Esophagus squamous epithelium (tissue), 5 donors: ENCODE measurements at places on chromosomes 2 and 18.

DNA sequence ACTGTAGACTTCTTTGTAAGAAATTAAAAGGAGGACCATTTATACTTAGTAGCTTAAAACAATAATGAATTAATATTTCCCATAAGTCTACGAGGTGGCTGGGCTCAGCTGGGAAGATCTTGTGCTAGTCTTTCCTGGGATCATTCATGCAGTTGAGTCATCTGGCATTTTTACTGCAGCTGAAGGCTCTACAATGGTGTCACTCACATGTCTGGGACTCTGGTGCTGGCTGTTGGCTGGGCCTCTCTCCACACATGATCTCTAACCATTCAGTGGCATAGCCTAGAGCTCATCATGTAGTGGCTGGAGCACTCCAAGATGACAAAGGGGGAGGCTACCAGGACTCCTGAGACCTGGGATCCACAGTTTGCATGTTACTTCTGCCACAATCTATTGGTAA, 35.5 kb downstream of the CLASP1 start:
- DNase-seq: no peak

DNA sequence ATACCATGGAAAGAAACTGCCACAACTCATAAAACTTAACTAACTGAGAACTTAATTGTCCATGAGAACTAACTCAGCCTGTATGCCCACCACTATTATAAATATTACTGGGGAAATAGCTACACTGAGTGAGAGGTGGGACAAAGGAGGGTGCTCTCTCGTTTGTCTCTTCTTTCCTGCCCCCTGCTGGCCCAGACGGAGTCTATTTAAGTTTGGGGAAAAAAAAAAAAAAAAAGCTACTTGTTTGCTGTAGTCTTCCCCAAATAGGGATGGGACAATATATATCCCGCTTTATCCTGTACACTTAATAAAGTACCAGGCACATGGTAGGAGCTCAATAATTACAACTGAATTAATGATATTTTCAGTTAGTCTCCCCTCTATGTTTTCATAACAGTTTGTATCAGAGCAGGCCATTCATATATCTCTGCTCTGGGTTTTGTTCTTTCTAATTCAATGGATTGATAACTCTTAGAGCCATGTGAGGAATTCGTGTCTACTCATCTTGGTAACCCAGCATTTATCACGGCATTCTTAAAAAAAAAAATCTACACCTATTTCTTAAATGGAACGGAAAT, 647.6 kb upstream of the PKDCC start:
- no peak for DNase-seq

- no peak for DNase-seq
These were observed 5.0 kb upstream of the TMEM178A start for GRCh38 chr2:39660612-39661236.

DNA sequence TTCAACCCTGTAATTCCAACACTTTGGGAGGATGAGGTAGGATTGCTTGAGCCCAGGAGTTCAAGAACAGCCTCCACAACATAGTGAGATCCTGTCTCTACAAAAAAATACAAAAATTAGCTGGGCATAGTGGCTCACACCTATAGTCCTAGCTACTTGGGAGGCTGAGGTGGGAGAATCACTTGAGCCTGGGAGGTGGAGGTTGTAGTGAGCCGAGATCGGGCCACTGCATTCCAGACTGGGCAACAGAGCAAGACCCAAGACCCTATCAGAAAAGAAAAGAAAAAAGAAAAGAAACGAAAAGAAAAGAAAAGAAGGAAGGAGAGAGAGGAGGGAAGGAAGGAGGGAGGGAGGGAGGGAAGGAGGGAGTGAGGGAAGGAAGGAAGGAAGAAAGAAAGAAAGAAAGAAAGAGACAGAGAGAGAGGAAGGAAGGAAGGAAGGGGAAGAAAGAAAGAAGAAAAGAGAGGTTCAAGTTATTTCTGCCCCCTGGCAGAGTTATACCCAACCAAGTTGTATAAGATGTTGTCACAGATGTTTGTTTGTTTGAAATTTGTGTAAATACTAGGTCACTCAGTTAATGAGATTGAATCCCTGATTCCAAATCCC, 3.9 kb upstream of the PKDCC start:
- DNase-seq: no peak

- DNase-seq: no peak
These were observed 98.0 kb downstream of the TRABD2A start for GRCh38 chr2:84782717-84783442.

DNA sequence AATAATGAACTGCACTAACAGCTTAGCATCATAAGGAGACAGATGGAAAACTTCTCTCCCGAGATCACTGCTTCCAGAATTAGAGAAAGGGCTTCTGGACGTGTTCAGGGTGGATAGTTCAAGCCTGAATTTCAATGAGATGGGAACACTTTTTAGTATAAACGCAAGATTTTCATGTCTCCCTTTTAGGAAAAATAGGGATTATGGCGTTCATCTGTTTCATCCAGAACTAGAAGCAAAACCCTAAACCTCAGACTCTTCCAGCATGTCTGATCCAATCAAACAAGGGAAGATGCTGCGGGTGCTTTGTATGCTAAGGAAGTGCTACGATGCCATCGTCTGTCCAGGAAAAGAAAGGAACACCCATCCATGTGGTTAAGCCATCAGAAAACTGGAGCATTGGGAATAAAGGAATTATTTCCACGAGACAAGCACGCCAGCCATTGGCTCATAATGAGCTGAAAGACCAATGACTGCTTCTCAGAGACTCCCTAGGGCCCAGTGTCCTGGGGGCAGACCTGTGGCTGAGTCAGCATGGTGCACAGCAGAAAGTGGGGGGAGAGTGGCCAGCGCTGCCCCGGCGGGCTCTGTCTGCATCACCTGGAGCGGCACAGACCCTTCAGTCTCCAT, 65.9 kb upstream of the AFF3 start:
- DNase-seq: no peak

DNA sequence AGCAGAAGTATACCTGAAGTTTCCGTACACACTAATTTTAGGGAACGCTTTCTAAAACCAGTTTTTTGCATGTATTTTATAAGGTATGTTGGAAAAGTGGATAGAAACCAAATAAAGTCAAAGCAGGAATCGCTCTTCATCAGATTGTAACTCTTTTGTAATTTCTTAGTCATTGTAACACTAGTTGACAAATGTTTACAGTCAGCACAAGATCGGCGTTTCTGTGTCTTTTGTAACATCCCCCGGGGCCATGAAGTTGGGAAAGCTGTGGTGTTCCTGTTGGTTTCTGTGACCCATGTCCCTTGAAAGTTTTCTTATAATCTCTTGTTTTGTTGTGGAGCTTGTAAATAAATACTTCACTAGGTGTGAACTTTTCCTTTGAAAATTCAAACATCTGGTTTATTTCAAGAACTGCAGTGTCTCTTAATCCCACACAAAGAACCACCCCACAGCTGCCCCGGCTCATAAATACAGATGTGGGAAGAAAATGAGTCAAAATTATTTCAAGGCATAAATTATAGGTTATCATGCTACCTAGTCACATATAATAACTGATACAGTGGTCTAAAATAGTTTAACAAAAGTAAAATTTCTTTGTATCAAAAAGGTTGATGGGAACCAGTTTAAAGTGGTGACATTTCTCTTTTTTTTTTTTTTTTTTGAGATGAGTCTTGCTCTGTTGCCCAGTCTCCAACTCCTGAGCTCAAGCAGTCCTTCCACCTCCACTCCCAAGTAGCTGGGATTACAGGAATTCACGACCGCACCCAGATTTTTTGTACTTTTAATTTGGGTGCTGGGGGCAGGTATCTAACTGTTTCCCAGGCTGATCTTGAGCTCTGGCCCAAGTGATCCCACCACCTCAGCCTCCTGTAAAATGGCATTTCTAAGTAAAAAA, 751 bp upstream of the NMI start:
- DNase-seq: no peak

DNA sequence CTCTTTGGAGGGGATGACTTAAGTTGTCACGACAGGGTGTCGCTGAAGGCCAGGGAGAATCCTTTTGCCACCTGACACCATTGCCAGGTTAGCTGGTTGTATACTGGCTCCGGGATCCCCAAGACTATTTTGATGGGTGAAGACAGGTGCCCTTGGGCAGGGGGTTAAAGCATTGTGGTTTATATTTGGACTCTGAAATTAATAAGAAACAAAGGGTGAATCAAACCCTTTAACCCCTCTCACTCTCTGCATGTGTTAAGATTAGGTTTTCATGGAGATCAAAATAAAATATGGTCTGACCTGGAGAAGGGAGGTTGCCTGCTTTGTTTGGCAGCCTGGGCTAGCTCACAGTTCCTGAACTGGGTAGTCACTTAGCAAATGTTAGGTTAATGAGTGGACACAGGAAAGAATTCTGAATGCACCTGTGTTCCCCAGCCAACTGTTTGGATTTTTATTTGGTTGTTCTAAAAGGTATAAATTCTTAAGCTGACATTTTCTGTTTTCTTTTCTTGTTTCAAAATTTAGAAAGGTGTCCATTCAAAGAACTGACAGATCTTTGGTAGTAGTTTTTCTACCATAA, 301.7 kb downstream of the KCNS3 start:
- DNase-seq: no peak

GRCh38 chr2:65605743-65606058, 173.3 kb upstream of the SPRED2 start:
- DNase-seq: no peak

DNA sequence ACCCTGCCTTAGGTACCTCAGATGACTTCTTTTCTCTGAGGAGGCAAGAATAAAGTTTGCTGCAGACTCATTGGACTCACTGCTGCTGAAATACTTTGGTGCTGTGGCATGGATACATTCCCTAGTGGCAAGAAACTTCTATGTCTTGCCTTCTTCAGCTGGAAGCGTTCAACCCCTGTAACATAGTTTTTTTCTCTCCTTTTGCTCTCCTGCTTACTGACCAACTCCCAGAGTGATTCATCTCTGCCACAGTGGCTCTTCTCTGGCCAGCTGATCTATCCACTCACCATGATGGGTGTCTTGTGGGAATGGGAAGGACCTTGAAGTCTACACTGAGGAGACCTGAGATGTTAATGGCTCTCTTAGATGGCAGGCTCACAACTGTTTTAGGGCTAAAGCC, 309.3 kb upstream of the LRRTM4 start:
- no peak for DNase-seq

DNA sequence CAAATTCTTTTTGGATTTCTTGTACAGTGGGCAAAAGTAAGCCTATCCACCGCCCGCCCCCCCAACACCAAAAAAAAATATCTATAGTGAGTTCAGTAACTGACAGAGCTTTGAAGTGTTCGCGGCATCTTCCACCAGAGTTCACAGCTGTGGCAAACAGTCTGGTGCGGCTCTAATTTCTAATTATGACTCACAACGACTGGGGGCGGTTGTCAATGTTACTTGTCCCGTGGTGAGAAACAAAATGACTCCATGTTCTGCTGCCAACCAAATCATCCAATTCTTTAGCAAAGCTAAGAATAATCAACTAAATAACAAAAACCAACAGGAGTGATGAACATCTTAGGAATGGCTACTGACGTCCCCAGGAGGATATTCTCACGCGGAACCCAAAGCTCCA, 392.5 kb upstream of the SALL3 start:
- DNase-seq: no peak

GRCh38 chr2:224638301-224638823, 53.2 kb upstream of the CUL3 start:
- DNase-seq: no peak

- no peak for DNase-seq
These were observed 106.9 kb downstream of the GFPT1 start for GRCh38 chr2:69279931-69280681.

GRCh38 chr2:220433131-220433530, 805.7 kb downstream of the SLC4A3 start:
- no peak for DNase-seq

GRCh38 chr2:138333677-138334076, 167.9 kb upstream of the SPOPL start:
- no peak for DNase-seq

DNA sequence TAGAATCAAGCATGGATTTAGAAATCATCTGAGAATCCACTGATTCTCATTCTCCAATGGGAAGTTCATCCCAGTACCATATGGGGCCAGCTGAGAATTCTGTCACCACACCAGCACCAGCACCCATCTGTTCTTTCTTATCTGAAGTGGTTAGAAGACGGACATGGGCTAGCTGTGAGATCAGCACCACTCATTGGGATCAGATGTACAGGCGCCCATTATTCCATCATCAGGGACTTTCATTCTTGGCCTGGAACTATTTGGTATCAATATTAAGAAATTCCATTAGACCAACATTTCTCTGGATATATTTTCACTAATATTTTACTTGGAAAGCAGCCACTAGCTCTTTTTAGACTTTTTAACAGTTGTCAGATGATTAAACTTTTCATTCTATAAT, 185.9 kb upstream of the LINC00305 start:
- no peak for DNase-seq

GRCh38 chr18:4319738-4320677, 135.1 kb downstream of the DLGAP1 start:
- no peak for DNase-seq

GRCh38 chr2:238796223-238796885, 51.5 kb upstream of the TWIST2 start:
- DNase-seq: no peak

DNA sequence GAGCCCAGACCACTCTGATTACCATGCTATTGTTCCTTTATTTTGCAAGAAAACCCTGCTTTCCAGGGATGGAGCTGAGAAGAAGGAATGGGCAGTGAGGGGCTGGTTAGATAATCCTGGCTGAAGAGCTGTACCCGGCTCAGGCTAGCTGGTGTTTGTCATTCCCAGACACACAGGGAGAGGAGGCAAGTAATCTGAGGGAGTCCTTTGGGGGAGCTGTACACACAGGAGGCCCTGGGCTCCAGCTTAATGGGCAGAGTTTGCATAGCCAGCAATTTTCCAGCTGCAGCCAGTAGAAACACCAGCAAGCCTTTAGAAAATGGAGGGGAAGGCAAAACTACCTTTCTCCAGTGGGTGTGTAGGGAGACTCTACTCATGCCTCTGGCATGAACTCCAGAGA, 259.3 kb downstream of the SOX11 start:
- DNase-seq: no peak

- no peak for DNase-seq
These were observed 266.6 kb downstream of the TFCP2L1 start for GRCh38 chr2:121018136-121019061.

- DNase-seq: no peak
These were observed 344.7 kb upstream of the FIGN start for GRCh38 chr2:164080486-164080885.

- DNase-seq: no peak
These were observed 300.4 kb downstream of the ZNF407 start for GRCh38 chr18:74897971-74898657.

DNA sequence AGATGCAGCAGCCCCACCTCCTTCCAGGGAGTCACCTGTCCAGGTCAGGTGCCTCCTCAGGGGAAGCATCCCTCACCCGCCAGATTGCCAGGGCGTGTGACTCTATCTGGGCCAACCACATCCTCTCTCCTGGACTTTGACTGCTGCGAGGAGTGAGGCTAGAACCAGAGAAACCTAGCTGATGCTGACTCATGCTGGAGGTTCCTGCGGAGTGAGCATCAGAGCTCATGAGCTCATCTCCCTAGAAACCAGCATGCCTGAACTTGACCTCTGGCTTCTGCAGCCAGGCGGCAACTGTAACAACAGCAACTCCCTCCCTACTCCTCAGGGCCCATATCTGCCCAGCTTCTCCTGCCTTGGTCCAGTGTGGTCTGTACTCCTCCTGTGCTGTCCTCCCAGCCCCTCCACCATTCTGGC, 28.3 kb upstream of the NT5DC4 start:
- DNase-seq: no peak

GRCh38 chr2:169775765-169776164, 22.9 kb upstream of the SSB start:
- DNase-seq: no peak
